ENCODE measurements at places on chromosomes 5 and 9.

GRCh38 chr9:72551306-72551705, 29.9 kb downstream of the TMC1 start:
- DNase-seq = no peak

- DNase-seq = no peak
Observed at GRCh38 chr9:135749171-135750045, 47.4 kb downstream of the KCNT1 start.

- DNase-seq = no peak
Observed at GRCh38 chr5:148780711-148781110, 45.7 kb upstream of the ADRB2 start.

DNA sequence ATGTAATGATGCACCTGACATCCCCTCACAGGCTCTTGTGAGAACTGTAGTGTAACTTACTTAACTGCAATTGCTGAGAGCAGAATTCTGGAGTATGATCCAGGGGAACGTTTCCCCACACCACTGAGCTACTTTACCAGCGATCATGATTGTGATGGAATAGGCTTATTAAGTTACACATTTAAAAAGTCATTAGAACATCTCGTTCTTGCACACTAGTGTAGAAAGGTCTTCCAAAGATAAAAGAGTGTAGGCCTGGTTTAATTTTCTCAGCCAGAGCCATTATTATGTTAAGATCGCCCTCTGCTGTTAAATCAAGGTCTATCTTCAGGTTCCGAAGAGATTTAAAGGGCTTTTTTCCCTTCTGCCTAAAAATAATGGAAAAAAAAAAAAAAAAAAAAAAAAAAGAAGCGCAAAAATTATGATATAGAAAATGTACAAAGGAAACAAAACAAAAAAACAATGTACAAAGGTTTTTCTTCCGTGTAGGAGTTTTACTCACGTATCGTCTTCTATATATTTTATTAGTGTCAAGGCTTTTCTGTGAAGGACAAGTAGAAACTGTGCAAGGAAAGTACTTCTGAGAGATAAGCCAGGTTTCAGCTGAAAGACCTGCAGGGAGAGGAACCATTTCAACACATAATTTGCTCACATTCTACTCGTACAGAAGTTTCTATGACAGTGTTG, 18.6 kb upstream of the MOB3B start:
- DNase-seq = peak; percentile 14

DNA sequence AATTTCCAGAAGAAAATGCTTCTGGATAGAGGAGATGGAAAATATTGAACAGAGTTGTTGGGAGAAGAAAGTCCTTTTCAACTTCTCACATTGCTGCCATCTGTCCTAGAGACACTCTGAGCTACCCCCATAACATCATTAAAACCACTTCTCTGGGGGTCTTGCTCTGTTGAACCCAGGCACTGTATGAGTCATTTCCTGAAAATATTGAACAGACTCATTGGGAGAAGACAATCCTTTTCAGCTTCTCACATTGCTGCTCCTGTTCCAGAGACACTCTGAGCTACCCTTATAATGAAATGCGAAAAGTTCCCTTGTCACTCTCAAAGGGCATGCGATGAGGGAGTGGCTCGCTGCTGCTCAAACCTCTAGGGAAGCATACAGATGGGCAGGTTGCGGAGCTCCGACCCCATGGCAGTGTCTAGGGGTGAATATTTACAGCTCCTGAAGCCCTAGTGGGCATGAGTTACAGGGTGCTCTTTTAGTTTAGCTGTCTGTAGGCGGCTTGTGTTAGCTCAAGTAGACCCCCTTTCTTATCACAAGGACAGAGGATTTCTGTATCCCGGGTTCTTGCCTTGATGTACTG, 90.7 kb downstream of the CDKN2A start:
- no peak for DNase-seq
